HFFc6 (cell line): ENCODE measurements at places on chromosomes 7 and 10.
A peak's percentile ranks its signal among the peaks of the same experiment; 100 is the strongest.

- DNase-seq: no peak
Measured at GRCh38 chr10:13502380-13502779, 26.4 kb downstream of the BEND7 start.

DNA sequence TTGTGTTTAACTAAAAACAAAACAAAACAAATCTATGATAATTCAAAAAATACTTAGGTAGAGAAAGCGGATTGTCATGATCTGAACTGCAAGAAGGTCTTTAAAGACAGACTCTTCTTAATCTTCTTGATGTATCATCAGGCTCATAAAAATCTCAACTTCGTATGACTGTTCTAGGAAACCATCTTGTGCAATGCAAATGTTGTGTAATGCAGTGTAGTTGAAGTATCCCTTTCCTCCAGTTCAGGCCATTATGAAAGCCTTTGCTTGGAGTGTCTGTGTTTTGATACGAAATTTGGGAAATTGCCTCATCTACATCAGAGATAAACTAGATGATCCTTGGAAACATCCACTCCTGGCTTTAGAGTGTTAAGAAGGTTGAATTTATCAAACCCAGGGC, 30.9 kb downstream of the CDK1 start:
- DNase-seq: peak; percentile 73

DNA sequence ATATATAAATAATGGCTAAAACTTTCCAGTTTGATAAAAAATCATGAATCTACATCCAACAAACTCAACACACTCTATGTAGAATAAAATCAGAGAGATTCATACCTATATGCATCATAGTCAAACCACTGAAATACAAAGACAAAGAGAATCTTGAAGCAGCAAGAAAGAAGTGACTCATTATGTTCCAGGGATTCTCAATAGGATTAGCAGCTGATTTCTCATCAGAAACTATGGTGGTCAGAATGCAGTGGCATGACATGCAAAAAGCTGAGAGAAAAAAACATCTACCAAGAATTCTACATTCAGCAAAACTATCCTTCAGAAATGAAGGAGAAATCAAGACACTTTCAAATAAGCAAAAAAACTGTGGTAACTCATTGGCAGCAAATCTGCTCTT, 187.4 kb downstream of the RNLS start:
- DNase-seq: peak; percentile 28

- no peak for DNase-seq
Measured at GRCh38 chr7:77393261-77393660, 22.9 kb downstream of the GSAP start.

- DNase-seq: no peak
Measured at GRCh38 chr7:264541-265191, 25.3 kb upstream of the FOXL3 start.

DNA sequence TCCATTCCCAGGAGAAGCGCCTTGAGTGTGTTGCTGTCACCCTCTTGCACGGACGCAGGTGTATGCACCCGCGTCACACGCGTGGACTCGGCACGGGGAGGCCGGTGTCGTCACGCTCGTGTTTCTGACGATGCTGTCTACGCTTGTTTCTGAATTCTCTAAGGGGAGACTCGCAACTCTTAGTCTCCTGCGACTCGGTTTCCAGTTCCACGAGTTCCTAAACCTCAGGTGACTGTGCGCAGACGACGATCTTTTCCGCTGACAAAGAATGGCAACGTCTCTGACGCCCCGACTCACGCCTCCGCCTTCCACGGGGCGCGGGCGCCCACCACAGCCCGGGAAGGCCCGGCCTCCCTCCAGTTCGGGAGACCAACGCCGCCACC, 579 bp downstream of the IDI1 start:
- DNase-seq: peak; percentile 17

DNA sequence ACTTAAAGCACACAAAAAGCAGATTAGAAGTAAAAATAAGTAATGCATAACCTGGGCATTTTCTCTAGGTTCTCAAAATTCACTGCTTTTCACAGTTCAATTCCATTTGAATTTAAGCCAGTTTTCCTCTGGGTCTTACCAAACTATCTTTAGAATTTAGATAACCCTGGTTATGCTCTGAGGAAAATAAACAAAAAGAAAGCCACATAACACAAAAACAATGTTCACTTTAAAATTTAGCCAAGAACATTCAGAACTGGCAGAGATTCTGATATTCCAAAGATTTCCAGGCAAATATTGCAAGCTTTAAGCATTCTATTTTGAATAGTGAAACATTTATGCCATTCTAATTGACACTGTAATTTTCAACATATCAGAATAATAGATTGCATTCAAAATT, 50.7 kb upstream of the PRKG1 start:
- DNase-seq: no peak

DNA sequence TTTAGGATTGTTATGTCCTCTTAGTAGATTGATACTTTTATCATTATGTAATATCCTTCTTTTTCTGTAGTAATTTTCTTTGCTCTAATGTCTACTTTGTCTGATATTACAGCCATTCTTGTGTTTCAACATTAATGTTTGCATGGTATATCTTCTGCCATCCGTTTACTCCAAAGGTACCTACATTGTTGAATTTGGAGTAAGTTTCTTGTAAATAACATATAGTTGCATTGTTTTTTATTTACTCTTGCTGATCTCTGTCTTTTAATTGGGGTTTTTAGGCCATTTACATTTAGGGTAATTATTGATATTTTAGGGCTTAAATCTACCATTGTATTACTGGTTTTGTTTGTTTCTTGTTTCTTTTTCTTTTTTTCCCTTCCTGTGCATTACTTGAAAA, 100.1 kb downstream of the STK31 start:
- no peak for DNase-seq

- no peak for DNase-seq
Measured at GRCh38 chr10:75660823-75661222, 229.4 kb downstream of the LRMDA start.
